ENCODE measurements at places on chromosomes 11 and 22. TPM values are rescaled to one million over a fixed set of nuclear protein-coding genes. Genes with fewer than 3 reads are reported as not detected.

DNA sequence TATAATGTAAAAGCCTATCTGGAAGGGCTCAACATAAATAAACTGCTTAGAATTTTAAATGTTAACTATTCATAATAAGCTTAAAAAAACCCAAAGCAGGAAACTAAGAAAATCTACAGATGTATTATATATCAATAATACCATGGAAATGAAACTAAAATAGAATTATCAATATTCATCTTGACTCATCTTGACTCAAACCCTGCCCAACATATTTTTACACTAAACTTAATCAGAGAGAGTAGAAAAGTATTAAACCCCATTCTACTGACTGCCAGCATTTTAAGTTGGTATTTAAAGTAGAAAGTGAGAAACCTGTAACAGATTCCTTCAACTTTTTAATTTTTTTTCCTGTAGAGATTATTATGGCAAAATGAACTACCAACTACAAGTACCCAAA, 149.2 kb downstream of the ENTHD1 start:
- no peak for DNase-seq

- no peak for DNase-seq
These were observed 2.2 kb upstream of the SYT13 start for GRCh38 chr11:45288339-45288738.

DNA sequence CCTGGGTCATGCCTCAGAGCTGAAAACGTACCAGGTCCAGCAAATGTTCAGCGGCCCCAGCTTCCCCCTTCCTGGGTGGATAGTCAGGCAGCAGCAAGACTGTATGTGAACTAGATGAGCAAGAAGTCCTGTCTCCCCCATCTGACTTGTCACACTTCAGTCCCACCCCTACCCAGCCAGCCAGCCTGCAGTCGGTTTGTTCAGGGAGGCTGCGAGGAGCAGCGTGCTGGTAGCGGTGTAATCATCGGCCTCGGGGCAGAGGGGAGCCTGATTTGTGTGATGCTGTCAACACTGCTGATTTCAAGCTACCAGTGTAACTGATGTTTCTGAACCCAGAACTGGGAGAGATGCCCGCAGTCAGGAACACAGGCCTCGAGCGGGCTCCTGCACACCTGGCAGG, 9.6 kb downstream of the TMEM258 start:
- no peak for DNase-seq

- DNase-seq: no peak
These were observed 94.1 kb upstream of the ANO1 start for GRCh38 chr11:69983897-69984438.

DNA sequence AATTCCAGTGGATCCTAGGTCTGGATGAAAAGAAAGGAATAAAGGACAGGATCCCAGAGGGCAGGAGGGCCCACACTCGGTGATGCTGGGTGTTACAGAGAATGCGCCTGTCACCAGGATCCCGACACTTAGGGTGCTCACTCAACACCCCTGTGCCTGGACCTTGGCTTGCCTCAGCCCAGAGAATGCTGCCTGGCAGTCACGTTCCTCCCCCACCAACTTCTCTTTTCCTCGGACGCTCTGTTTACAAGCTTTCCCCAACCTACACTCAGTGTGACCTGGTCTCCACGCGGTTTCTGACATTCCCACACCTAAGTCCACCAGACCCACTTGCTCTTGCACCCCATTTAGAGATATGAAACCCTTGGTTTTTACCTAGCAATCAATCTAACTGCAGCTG, 38.0 kb upstream of the ETS1 start:
- DNase-seq: no peak

DNA sequence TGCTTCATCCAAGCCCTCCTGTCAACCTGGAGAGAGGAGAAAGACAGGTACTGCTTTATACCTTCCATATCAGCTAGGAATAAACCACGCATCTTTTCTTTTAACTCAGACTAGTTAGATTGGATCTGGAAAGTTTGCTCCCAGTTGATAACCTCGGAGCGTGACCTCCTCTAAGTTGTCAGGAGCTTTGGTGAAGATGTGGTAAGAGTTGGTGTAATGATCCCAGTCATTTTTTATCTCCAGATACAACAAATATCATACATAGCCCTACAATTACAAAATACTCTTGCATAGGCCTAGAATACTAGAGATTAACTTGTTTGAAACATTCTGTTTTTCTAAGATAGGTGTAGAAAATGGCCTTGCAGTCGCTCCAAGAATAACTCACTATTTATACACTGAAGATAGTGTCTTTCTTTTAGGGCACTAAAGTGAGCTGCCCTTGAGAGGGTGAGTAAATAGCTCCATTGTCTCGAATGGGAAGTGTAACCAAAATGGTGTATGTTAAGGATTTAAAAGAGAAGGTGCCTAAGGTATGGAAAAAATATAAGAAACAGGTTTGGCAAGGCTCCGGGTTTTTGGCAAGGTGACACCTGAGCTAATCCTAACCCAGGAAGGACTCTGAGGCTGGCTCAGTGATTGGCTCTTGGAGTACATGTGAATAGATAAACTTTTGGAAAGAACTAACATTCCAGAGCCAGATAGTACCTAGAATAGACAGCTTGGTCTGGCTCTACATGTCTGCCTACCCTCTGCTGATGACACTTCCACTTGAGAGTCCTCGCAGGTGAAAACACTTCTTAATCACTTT, 59.4 kb downstream of the GLYATL1 start:
- DNase-seq: no peak

- DNase-seq: no peak
These were observed 77.0 kb upstream of the MYOD1 start for GRCh38 chr11:17642370-17642769.

DNA sequence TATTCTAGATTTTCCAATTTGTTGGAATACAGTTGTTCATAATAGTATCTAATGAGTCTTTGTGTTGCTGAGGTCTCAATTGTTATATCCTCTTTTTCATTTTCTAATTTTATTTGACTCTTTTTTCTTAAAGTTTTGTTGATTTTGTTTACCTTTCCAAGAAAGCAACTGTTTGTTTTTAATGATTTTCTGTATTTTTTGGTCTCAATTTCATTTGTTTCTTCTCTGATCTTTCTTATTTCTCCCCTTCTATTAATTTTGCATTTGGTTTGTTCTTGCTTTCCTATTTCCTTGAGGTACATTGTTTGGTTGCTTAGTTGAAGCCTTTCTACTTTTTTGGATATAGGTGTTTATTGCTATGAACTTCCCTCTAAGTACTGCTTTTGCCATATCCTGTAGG, 5.2 kb upstream of the OR52A1 start:
- no peak for DNase-seq

- no peak for DNase-seq
These were observed 29.1 kb upstream of the DLAT start for GRCh38 chr11:111996129-111996528.

GRCh38 chr22:42299586-42300258, 29.3 kb upstream of the TCF20 start:
- peak; percentile 66 for DNase-seq

HBG2 gene
- not detected for total RNA-seq

DAGLA gene
- 0.08 TPM for total RNA-seq

EXPH5 gene
- total RNA-seq: 3.7 TPM

CCDC188 gene
- not detected for total RNA-seq

UBQLNL gene
- 0.60 TPM for total RNA-seq

AQP11 gene
- 0.48 TPM for total RNA-seq
